ENCODE measurements at places on chromosomes 3 and 15. TPM values are rescaled to one million over a fixed set of nuclear protein-coding genes. Genes with fewer than 3 reads are reported as not detected.

The CRABP1 gene
- total RNA-seq: not detected

The DNAH12 gene
- total RNA-seq: not detected

GRCh38 chr3:114651555-114651954, 357.7 kb downstream of the TIGIT start:
- DNase-seq: no peak

- DNase-seq: no peak
Observed at GRCh38 chr3:189954733-189955665, 165.7 kb downstream of the P3H2 start.

DNA sequence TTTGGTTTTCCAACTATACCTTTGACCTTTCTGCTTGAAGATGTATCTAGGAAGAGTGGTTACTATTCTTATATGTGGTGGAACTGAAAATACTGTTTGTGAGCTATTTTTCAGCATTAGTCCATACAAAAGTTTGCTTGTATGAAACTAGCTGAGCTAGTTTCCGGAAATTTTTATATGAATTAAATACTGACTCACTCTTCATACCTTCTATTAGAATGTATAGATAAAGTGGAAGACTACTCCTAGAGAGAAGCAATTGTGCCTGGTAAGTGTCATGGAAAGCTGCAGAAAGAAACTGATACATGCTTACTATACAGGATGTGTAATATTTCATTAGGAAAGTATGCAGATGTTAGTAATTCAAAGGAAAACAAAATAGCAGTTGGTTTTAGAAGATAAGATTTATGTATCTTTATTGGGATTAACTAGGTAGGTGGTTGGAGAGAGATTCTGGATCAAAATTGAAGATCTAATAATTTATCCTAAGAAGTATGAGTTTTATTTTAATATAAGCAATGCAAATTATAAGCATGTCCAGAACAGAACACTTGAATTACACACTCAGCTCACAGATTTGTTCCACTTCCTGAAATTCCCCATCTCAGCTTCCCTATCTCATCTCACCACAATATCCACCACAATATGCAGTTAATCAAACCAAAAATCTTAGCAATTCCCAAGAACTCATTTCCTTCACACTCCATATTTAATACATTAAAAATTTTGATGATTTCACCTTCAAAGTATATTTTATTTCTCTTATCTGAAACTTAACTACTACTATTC, 82.8 kb downstream of the BCHE start:
- no peak for DNase-seq

DNA sequence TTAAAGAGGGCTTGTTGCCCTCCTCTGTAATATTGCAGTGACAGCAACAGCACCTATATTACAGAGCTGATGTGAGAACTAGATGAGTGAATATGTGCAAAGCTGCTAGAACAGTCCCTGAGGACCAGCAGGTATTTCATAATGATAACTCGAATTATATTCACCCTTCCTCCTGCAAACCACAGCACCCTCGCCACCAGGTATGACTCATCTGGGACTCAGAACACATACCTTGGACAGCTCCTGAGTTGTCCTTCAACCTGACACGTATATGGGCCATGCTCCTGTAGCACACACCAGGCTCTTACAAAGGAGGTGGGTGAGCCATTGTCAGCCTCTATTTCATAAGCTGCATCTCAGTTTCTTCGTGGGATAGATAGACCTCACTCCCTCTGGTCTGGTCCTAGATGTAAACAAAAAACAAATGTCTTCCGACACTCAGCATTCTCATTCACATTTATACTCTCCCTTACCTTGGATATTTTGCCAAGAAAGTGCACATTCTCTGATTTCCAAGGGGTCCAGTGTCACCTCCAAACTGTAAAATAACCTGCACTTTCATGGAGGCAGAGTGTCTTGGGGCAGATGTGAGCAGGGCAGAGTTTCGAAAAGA, 124.5 kb downstream of the TLE3 start:
- no peak for DNase-seq

- DNase-seq: no peak
Observed at GRCh38 chr3:20352546-20353179, 166.7 kb upstream of the SGO1 start.

- no peak for DNase-seq
Observed at GRCh38 chr3:69252631-69253030, 130.2 kb upstream of the LMOD3 start.

- no peak for DNase-seq
Observed at GRCh38 chr3:46463120-46463867, 1.4 kb downstream of the LTF start.

- no peak for DNase-seq
Observed at GRCh38 chr3:129625072-129625874, 18.8 kb upstream of the PLXND1 start.

- DNase-seq: no peak
Observed at GRCh38 chr3:23590424-23591273, 215.1 kb upstream of the UBE2E1 start.

DNA sequence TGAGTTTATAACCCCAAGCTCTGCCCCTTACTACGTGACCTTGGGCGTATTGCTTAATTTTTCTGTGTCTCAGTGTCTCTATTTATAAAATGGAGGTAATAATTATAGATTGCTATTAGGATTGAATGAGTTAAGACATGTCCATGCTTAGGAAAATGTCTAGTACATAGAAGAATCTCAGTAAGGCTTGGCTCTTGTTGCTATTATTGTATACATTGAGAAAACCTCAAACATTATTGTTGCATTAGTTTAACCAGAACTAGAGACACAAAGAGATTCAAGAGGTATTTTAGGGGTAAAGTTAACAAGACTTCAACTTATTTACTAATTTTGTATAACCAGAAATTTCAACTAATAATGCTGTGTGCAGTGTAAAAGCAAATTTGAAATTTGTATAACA, 66.7 kb downstream of the MEF2A start:
- DNase-seq: no peak

DNA sequence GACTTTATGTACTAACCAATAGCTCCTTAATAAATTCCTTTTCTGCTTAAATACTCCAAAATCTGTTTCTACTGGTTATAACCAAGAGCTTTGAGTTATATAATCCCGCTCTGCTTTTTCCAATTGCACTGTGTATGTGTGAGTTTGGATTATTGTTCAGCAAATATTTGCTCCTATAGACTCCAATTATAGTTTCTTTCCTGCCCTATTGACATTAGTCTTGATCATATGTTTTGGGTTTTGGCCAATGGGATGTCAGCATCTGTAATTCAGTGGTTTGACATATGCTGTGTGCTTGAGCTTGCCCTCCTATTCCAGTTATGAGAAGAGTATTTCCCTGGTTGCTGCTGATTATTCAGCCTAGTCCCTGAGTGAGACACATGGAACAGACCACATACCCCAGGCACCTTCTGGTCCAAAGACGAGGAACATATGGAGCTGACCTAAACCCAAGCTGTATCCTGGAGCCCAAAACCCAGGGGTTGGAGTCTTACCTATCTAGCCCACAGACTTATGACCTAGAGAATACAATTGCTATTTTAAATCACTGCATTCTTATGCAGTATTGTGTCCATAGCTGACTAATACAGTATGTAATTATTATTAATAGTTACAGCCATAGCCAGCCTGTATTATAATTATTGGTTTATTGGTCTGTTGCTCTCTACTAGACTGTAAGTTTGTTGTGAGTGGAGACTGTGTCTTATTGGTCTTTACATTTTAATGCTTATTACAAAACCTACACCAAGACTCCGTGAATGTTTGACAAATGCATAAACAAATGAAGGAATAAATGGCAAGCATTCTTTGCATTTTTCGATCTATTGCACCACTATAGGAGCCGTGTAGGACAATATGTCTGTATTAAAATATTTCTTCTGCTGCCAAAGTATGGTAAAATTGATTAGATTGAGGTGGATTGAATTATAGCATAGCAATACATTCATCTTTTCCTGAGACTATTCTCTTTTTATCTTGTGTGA, 11.7 kb upstream of the ZNF280D start:
- no peak for DNase-seq

DNA sequence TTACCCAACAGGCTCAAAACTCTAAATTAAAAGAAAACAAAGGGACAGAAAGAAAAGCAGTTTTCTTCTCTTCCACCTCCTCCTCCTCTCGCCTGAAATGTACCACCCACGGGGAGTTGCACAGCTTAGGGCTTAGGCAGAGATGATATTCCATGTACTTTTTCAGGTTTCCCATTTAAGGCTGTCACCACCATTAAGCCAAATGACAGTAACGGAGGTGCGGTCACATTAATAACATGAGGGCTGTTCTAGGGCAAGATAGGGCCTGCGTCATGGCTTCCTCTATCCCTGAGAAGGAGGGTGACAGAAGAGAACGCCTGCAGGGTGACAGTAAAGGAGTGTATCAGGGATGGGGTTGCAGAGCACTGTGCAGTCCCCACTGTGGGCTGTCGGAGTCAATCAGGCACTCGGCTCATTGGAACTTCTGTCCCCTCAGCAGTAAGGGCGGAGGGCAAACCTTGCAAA, 51.7 kb upstream of the TJP1 start:
- DNase-seq: no peak

DNA sequence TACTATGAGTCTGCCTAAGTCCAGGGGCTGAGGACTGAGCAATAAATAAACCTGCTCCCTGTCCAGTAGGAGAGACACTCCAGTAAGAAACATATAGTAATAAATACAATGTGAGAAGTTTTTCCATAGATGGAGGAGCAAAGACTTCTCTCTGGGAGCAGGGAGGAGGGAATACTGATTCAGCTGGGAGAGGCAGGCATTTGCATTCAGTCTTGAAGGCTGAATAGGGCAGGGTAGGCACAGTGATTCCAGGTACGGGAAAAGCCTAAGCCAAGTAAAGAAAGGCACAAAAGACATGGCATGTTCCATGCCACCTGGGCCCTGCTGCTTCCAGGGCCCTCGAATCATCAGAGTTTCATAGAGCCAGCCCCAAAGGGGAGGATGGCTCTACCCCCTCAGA, 59.6 kb upstream of the GLCE start:
- DNase-seq: no peak

- DNase-seq: no peak
Observed at GRCh38 chr15:88256279-88257230, at the start of gene NTRK3. Gene NTRK3 (minus strand): TSS chr15:88256739. CDS start chr15:88256153, 586 bp downstream.

DNA sequence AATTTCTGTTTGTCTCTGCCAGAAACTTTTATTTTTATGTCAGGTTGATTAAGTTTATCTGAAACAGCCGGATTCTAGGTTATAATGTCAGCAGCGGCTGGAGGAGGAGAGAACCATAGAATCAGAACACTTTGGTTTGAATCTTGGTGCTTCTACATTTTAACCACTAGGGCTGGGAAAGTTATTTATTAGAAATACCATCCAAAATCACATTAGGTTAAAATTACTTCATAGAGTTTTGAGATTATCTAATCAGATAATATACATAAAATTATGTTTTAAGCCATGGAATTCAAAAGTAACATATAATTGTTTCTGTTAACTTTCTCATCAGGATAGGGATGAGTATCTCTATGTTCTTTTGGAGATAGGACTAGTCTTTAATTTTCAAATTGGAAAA, 502.9 kb downstream of the ROBO1 start:
- DNase-seq: no peak

GRCh38 chr3:187021748-187022402, 91.5 kb downstream of the ST6GAL1 start:
- DNase-seq: no peak

DNA sequence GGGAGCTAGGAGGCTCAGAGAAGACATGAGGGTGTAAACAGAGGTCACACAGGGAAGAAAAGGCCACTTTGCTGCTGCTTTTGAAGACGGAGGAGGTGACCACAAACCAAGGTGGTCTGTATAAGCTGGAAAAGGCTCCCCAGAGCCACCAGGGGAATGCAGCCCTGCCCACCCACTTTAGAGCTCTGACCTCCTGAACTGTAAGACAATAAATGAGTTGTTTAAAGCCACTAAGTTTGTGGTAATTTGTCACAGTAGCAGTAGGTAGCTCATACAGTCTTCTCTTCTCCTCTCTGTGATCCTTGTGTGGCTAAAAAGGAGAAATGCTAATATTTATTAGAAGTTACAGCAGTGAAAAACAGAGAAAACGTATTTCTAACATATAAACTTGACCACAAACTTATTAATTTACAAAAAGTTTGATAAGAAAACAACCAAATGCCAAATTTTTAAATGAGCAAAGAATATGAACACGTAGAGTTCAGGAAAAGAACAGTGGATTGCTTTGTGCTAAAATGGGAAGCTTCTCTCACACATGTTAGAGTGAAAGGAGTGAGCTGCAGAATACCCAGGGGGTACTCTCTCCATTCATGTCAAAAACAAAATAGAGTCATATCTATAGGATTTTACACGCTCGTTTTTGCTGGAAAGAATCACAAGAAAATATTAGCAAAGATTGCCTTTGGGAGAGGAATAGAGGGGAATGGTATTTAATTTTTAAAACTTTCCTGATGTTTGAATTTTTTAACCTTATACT, 71.0 kb downstream of the NOX5 start:
- DNase-seq: no peak

DNA sequence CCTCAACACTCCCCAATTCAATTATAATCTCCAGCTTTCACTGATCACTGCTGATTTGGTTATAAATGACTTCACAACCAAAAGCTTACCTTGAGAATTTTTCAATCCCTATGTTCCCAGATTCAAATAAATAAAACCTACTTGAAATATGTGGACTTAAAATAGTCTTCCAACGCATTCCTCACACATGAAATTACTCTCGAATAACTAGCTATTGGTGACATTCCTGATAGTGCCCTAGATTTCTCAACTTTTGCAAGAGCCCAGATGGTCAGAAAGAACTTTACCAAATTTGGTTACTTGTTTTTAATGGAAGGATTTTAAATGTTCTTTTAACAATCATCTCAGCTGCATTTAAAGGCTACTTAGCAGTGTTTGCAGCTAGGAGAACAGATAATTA, 605.5 kb downstream of the FHIT start:
- no peak for DNase-seq

All from esophagus squamous epithelium (tissue), 5 donors.